Neural progenitor cell (in vitro differentiated cells): ENCODE measurements at places on chromosomes 6 and 20. TPM values are rescaled to one million over a fixed set of nuclear protein-coding genes. Genes with fewer than 3 reads are reported as not detected.

GRCh38 chr6:89217299-89217910 lies at the start of gene GABRR1:
GABRR1 (minus strand) TSS chr6:89217358; CDS start chr6:89217322, 36 bp downstream.
- no peak for DNase-seq
- H3K36me3 ChIP-seq, result no peaks in the 10 kb centered on the region
- peaks cover 5% of the 10 kb centered on the region for H3K4me1 ChIP-seq
- no peaks in the 10 kb centered on the region for H3K27me3 ChIP-seq
- H3K27ac ChIP-seq, result no peak within 1 kb of the TSS

DNA sequence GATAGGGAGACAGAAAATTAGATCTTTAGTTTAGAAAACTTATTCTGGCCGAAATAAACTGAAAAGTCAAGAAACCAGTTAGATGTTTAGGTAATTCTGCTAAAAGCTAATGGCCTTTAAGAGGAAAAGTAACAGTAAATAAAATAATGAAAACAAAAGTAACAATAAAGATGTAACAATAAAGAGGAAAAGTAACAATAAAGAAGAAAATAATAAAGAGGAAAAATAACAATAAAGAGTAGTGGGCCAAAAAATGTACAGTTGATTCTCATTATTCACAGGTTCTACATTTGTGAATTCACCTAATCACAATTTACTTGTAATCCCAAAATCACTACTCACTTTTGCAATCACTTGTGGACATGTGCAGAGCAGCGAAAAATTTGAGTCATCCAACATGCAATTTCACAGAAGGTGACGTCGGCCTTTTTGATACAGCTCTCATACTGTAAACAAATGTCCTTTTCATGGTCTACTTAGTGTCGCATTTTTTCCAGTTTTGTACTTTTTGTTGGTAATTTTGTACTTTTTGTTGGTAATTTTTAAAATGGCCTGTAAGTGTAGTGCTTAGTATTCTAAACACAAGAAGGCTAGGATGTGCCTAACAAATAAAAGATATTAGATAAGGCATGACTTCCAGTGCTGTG lies 24.0 kb downstream of the HBS1L start:
- DNase-seq, result no peak
- no peak overlapping the region for H3K27ac ChIP-seq
- no peak overlapping the region for H3K4me3 ChIP-seq
- no peaks in the 10 kb centered on the region for H3K27me3 ChIP-seq
- peaks cover under 1% of the 10 kb centered on the region for H3K36me3 ChIP-seq

DNA sequence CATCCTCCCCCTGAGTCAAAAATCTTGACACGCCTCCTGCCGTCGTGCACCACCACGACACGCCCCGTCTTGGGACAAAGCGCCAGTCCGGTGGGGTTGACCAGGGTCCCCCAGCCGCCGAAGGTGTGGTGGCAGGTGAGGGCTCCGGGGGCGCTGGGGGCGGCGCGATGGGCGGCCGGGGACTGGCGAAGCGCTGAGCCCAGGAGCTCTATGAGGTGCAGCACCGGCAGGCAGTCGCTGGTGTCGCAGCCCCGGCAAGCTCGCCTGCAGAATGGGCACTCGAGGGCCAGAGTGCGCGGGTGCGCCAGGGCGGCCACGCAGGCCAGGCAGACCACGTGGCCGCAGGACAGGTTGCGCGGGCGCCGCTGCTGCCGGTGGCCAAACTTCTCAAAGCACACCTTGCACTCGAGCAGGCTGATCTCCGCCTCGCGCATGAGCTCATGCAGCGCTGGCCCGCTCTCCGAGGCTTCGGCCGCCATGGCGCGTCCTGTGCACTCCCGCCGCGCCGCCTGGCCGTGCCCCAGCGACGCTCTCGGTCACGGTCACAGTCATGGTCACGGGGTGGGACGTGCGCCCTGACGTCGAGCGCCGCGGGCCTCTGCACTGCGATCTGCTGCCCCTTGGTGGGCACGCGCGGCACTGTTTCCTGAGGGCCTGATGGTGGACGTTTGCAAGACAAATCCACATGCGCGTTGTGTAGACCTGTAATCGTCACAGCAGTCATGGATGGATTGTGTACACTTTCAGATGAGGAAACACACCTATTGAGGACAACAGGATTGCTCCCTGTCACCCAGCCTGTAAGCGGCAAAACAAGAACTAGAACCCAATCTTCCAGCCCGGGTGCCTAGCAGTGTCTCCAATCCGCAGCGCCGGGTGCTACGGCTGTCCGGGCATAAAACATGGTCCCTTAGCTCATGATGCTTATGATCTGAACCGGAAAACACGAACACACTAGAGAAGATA lies at the start of gene NHLRC1:
Gene NHLRC1, minus strand, starts transcription at position 550 of the 966 bp plus-strand sequence. Its CDS starts 71 bp downstream, at position 479.
- H3K4me1 ChIP-seq, result peaks cover 3% of the 10 kb centered on the region
- no peaks in the 10 kb centered on the region for H3K36me3 ChIP-seq
- peak within 1 kb of the TSS; percentile 41 for H3K4me3 ChIP-seq
- DNase-seq, result peak; percentile 77
- H3K27ac ChIP-seq, result no peak within 1 kb of the TSS

DNA sequence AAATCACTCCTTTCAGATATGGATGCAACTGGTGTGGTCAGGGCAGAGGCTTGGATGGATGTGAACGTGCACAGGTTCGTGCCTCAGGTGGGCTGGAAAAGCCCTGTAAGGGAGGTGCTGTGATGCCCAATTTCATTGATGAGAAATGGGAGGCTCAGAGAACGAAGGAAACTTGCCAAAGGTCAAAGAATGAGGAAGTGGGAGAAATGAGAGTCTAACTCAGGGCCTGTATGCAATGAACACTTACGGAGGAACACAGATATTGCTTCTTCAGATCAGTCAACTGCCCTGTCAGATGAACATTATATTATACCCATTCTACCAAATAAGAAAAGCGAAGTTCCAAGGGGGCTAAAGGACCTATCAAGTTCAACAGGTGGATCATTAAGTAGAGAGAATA lies 134.7 kb downstream of the RCAN2 start:
- H3K27ac ChIP-seq, result no peak overlapping the region
- no peak overlapping the region for H3K4me3 ChIP-seq
- no peaks in the 10 kb centered on the region for H3K36me3 ChIP-seq
- H3K27me3 ChIP-seq, result no peaks in the 10 kb centered on the region
- no peak for DNase-seq

TGM2 gene
- total RNA-seq, result 0.22 and 0.28 TPM in 2 replicates
